CD4-positive, alpha-beta T cell treated with Interleukin-15 for 1 hour (primary cell): ENCODE measurements at places on chromosomes 6 and 20.

DNA sequence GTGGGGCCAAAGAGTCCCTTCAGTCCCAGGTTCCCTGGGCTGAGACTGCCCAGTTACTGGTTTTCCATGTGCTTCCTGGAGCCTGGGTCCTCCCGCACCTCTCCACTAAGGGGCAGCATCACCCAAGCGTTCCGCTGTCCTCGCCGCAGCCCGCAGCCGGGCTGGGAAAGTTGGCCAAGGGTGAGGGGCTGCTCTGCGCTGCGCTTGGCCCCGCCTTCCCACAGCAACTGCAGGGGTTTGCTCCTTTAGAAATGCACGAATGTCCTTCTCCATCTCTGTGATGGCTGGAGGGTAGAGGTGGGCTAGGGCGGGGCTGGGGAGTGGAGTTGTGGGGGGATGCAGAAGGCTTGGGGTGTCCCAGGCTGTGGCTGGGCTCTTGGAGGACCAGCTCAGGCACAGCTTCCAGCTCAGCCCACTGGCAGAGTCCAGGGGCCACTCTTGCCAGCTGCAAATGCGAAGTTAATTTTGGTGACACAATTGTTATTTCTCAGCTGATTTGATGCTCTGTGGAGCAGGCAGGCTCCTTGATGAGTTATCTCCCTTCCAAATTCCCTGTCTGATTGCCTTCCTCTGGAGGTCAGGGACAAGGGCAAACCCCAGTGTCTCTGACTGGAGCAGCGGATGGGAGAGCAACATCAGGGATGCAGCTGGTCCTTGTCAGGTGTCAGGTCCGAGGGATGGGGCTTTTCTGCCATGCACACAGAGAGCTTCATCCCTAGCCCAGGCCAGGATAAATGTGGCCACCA lies 63.2 kb downstream of the NOL4L start:
- peak; percentile 66 for DNase-seq

- no peak for DNase-seq
Observed at GRCh38 chr20:37972256-37973058, 60.8 kb downstream of the TTI1 start.

DNA sequence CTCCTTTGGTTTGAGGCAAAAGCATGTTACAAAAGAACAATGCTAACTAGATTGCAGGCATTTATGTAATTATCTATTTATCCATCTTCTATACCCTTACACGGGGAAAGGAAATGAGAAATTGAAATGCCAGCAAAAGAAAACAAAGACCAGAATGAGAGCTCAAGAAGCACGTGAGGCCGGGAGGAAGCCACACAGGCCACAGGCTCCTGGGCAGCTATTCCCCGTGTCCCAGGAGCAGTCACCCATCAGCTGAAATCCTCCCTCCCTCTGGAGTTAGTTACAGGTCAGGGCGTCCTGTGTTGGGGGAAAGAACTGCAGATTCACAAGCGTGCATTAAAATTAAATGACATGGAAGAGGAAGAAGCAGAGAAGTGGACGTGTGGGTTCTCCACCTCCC lies 64.7 kb upstream of the RPS6KA2 start:
- DNase-seq = no peak

DNA sequence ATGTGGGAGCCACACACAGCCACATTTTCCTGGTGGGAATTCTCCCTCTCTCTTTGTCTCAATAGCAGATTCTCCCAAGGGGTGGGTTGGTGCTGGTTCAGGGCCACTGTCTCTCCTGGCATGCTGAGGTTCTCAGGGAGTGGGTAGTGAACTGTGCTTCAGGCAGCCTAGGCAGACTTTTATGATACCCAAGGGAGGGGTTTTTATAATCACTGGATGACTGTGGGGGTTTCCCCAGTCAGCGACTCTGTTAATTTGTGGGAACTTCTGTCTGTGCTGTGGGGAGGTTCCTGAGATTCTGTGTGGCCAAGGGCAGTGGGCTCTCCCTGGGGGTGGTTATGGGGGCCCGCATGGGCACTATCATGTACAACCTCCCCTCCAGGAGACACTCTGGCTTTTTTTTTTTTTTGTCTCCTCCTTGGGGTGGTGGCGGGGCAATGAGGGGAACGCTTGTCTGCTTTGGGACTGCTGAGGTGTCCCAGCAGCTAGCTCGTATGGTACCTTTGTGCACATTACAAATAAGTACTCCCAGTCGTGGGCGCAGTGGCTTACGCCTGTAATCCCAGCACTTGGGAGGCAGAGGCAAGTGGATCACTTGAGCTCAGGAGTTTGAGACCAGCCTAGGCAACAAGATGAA lies 10.0 kb downstream of the PTK7 start:
- no peak for DNase-seq

- peak; percentile 55 for DNase-seq
Observed at GRCh38 chr6:151323791-151324487, 67.4 kb downstream of the ZBTB2 start.

DNA sequence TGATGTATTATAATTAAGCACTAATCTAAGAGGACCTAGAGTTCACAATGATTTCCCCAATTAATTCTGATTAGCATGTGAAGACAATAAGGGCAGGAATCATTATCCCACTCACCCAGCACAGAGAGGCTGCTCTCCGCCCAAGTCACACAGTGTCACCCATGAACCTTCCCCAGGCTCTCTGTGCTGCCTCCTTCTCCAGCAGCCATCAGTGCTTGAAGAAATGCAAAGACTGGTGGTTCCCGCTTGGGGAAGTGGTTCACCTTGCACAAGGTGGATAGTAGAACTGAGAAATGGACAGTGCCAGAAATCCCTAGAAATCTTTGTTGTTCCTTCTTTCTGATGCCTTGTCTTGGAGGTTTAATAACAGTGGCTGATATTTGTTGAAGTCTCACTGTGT lies 401.3 kb downstream of the QKI start:
- DNase-seq = no peak

- no peak for DNase-seq
Observed at GRCh38 chr20:47275548-47275947, 81.0 kb downstream of the ZMYND8 start.

DNA sequence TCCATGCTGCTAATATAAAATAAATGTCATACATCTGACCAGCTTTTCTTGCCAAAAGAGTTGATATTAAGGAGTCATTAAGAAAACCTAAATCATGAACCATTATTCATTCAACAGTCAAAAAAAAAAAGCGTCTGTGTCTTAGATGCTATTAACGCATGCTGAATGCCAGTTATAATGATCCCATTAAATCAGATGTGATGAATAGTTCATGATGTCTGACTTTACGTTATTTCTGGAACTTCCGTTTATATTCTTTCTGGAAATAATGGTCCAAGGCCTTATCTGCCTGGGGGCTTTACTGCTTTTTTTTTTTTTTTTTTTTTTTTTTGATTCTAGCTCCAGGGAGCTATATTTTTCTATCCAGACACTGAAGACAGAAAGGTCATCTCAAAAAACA lies 877.1 kb downstream of the HACE1 start:
- DNase-seq = no peak

GRCh38 chr6:33057222-33058150 lies 16.0 kb downstream of the HLA-DPA1 start:
- no peak for DNase-seq

- peak; percentile 84 for DNase-seq
Observed at GRCh38 chr20:34825530-34826362, at the start of gene NCOA6. Gene NCOA6 (minus strand): TSS chr20:34825651. CDS start chr20:34782355, 43,296 bp downstream.

DNA sequence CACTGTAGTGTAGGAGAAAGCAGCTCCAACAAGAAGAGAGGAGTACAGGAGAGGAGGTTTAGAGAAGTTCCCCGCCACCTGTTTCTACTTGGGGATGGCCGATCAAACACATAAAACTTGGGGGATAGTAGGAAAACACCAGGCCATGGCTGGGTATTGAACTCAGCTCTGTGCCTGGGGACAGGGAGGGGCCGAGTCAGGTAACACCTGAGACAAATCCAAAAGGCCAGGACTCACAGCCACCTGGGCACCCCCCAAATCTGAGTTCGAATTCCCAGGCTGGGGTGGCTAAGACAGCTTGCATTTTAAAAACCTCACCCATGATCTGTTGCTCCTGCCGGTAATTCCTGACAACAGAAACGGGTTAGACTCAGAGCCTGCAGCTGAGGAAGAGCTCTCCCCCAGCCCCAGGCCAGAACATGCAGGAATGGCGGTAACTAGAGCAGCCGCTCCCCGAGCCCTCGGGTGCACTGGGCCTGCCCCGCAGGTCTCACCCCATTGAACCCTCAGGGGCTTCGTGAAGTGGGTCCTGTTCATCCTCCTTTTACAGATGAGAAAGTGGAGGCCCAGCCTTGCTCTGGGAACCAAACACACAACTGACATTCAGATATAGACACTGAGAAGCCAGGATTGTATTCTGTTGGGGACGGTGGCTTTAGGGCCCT lies 61.0 kb downstream of the TCP11 start:
- no peak for DNase-seq
